Activated CD8-positive, alpha-beta T cell treated with anti-CD3 and anti-CD28 coated beads, Interleukin-2, amount 10 ng/mL, durations not matched to agents 7 days and 5 days (primary cell): ENCODE measurements at places on chromosomes 5 and 9. TPM values are rescaled to one million over a fixed set of nuclear protein-coding genes. Genes with fewer than 3 reads are reported as not detected.

GRCh38 chr5:95718203-95718602 is 12.9 kb upstream of the RHOBTB3 start:
- peak; percentile 31 for DNase-seq

DNA sequence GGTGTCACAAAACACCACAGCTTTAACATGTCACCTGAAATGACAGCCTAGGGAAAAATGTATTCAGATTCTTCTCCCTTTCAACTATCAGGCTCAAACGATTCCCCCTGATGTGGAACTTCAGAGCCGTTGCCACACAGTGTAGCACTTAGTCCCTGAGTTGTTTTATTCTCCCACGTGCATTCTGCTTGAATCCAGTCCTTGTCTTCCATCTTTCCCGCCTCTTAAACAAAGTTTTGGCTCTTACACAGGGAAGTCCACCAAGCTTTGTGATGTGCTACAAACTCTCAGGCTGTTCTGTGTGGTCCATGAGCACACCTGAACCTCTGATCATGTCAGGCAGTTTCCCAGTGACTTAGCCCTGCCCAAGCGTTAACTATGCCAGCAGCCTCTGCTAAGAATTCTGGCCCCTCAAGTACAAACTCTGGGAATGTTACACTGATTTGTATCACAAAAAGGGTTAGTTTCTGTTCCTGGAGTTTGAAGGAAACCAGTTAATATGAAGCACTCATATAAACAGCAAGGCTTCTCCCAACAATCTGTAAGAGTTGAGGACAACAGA is 45.8 kb upstream of the RNF38 start:
- no peak for DNase-seq

GRCh38 chr5:56814963-56815657 is at the start of gene MAP3K1:
Gene MAP3K1 (plus strand): TSS chr5:56815549. CDS start chr5:56815574, 25 bp downstream.
- peak; percentile 80 for DNase-seq

- DNase-seq: peak; percentile 53
These were observed 152.1 kb downstream of the FSTL4 start for GRCh38 chr5:133460172-133460758.

- DNase-seq: peak; percentile 96
These were observed at the start of the genes MED22 and RPL7A for GRCh38 chr9:133347985-133348717. Gene MED22 (minus strand): TSS chr9:133348131. CDS start chr9:133346662, 1,469 bp downstream. Gene RPL7A (plus strand): TSS chr9:133348218. CDS start chr9:133348244, 26 bp downstream.

- DNase-seq: no peak
These were observed 6.4 kb downstream of the OR2V2 start for GRCh38 chr5:181153814-181154213.

DNA sequence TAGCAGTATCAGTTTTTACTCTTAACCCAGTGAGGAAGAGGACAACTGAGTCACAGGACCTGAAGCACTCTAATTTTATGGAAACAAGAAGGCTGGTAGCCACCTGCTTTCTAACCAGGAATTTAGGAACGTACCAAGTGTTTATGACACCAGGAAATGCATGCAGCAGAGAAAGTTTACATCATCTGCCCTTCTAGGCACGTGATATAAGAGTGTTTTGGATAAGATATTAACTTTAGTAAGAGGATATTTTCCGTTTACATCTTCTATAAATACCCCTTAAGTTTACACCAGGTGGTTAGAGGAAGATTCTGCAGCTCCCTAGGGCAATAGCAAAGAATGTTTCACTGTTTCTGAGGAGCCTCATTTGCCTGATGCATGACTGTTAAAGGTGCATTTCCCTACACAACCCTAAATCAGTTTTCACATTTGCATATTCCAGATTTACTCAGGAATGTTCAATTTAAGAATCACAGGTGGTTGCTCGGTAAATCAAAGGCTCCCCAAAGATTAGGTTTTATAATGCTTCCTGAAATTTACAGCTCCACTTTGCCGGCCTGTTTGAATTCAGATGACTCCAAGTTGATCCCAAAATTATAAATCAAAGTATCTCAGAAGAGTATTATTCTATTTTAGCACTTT is 1.8 kb downstream of the TSC1 start:
- DNase-seq: no peak

DNA sequence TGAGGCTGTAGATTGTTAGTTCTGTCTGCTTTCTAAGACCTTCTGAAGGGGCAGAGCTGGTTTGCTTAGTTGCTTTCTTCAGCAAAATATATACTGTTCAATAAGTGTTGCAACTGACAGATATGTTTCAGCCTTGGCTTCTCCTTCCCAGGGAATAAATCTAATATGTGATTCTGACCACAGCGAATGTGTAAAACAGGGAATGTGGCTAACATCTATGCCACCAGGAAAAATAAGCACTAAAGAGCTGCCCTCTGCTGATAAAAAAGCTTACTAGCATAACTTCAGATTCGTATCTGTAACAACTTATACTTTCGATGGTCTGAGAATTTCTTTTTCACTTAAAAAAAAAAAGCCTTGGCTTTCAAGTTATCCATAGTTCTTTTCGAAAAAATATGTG is 13.0 kb upstream of the OSMR start:
- no peak for DNase-seq

- no peak for DNase-seq
These were observed 4.5 kb downstream of the CORO2A start for GRCh38 chr9:98187926-98188325.

DNA sequence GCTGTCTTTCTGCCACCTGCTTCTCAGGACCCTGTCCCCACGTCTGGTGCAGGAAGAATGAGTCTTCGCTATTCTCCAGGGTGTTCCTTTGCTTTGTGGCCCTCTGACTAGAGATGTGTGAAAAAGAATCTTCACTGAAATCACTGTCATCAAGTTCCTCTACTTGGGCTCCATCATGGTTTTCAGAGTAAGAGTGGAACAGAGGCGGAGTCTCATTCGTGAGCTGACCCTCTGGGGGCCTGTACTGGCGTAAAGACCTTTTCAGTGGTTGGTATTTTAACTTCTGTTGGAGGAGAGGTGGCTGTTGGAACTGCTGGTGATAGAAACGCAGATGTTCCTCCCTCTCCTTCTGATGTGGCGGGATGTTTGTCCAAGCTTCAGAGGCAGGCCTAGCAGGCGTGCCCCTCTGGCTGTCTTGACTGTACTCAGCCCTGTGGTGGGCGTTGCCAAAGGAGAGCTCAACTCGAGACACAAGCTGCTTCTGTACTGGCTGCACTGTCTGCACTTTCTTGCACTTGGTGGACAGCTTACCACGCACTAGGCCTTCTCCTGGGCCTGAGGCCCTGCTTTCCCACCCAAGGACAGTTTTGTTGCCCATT is 72.0 kb downstream of the KIF24 start:
- DNase-seq: peak; percentile 35

GRCh38 chr5:96702503-96703383 is 40.6 kb downstream of the CAST start:
- peak; percentile 76 for DNase-seq

DNA sequence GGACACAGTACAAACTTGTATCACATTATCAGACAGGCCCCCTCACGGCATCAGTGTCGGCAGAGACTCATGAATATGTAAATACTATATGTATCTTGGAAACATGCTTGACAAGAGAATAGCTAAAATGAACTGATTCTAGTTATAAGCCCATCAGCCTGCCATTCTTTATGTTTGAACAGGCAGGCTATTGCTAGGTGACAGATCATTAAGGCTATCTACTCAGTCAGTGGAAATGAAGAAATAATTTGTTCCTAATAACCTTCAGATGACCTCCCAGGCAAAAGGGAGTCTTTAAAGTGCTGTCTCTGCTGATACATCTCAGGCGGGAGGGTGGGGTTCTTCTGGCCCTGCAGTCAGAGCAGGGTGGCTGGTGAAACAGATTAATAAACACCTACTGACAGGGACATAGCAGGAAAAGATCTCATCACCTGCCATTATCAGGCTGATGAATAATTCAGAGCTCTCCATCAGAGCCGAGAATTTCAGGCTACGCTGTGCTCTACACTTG is 394.2 kb downstream of the RASEF start:
- DNase-seq: no peak

CNTLN gene
- 1.2 TPM for total RNA-seq

NXNL2 gene
- not detected for total RNA-seq

ABLIM3 gene
- not detected for total RNA-seq

C5orf52 gene
- not detected for total RNA-seq
